ENCODE measurements at places on chromosomes 11 and 22.

- DNase-seq: no peak
Observed at GRCh38 chr22:23223569-23224317, 43.4 kb downstream of the BCR start.

DNA sequence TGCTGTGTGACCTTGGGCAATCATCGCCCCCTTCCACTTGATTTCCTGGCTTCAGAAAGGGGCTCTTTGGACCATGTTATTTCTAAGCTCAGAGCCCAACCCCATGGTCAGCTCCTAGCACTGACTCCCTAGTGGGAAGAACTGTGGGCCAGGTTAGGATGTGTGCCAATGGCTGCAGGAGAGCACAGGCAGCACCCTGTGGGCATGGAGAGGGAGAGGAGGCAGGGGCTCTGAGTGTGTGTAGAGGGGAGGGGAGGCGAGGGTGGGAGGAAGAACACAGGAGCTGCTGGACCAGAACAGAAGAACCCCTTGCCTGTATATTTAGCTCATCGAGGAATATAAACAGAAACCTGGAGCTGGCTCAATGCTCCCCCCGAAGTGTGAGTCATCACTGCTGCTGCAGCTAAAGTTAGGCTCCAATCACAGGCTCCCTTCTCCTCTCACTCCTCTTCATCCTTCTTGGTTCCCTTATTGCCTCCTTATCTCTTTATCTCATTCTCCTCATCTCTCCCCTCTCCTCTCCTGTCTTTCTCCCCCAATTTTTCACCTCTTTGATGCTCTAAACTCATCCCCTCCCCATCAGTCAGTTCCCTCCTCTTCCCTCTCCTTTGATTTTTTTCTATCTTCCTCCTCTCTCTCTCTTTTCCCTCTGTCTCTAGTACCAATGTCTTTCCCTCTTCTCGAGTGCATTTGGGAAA lies 14.5 kb upstream of the RPS19BP1 start:
- DNase-seq: no peak

DNA sequence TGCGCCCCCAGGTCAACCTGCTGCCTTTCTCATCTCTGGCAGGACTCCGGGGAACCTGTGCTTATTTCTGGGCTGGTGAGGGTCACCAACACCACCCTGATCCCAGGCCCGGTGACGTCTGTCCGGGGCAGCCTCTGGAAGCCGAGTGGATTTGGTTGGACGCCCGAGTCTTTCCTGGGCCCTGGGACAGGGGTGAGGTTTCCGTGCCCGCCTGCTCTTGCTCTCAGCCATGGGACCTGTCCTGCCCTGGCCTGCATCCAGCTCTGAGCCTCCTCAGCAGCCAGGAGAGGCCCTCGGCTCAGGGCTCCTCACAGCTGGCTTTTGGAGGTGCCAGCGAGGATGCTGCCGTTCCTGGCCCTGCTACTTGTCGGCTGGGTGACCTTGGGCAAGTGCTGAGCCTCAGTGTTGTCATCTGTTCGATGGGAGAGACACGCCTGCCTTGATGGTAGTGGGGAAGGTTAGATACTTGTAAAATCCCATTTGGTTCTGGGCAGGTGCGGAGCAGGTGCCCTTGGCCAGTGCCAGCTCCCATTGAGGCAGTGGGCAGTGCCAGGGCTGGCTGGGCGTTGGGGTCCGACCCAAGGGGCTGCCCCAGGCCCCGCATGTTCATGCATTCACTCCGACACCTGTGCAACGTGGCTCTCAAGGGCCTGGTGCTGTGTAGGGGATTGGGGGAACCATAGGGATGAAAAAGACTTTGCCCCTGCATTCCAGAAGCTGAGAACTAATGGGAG lies 58.9 kb upstream of the THY1 start:
- DNase-seq: no peak

GRCh38 chr11:64141081-64141783 lies 24.7 kb downstream of the MACROD1 start:
- no peak for DNase-seq

GRCh38 chr11:62054484-62055121 lies 69.2 kb upstream of the INCENP start:
- DNase-seq: peak; percentile 21

- no peak for DNase-seq
Observed at GRCh38 chr11:90635886-90636285, 413.0 kb upstream of the CHORDC1 start.

GRCh38 chr11:32456864-32457263 lies 21.5 kb upstream of the WT1 start:
- DNase-seq: no peak

DNA sequence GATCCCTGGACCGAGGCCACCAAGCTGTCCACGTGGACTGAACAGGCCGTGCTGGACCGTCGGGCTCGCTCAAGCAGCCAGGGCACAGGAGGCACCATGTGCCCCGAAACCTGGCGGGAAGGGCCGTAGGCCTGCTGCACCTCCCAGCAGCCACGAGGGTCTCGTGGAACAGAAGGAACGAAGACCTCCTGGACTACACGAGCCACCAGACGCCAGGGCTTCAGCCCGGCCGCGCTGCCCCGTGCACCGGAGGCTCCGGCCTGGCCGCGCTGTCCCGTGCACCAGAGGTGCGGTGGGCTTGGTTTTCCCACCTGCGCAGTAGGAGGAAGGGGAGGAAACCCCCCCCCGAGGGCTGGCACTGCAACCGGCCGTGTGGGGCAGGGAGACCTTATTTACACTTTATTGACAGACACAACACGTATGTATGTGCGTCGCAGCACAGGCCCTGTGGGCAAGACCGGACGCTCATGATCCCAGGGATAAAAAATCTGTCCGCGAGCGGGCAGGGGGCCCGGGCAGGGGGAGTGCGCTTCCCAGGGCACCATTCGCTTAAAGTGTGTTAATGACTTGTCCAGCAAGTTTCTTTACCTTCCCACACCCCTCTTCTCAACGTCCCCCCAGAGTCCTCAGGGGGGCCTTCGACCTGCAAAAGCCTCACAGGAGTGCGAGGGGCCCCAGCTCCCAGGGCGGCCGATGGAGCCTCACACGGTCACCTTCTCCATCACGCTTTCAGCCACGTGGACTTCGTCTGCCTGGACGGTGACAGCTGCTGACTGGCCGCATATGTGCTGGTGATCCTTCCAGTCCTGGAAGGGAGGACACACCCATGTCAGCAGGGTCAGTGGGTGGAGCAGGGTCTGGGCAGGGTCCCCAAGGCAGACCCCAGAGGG lies 7.0 kb downstream of the DRD4 start:
- no peak for DNase-seq

- DNase-seq: no peak
Observed at GRCh38 chr11:91187314-91187713, 964.5 kb upstream of the CHORDC1 start.

- DNase-seq: no peak
Observed at GRCh38 chr11:46133119-46133518, 11.9 kb upstream of the PHF21A start.

DNA sequence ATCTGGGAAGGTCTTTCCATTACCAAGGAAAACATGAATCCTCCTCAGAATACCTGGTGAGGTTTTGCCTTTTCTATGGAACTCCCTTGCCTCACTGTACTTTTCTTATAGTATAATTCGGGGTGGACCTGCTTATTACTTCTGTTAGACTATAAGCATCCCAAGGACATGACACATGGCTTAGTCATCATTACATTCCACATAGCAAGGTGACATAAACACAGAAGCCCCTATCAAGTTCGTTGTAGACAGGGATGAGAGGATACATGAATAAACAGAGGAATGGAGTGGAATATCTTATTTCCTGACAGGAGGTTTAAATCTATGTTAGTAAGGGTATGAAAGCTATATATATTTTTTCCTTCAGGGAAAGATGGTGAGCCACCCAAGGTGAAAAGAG lies 532.2 kb upstream of the CCDC90B start:
- DNase-seq: no peak
